ENCODE measurements at places on chromosomes 12 and 14.

DNA sequence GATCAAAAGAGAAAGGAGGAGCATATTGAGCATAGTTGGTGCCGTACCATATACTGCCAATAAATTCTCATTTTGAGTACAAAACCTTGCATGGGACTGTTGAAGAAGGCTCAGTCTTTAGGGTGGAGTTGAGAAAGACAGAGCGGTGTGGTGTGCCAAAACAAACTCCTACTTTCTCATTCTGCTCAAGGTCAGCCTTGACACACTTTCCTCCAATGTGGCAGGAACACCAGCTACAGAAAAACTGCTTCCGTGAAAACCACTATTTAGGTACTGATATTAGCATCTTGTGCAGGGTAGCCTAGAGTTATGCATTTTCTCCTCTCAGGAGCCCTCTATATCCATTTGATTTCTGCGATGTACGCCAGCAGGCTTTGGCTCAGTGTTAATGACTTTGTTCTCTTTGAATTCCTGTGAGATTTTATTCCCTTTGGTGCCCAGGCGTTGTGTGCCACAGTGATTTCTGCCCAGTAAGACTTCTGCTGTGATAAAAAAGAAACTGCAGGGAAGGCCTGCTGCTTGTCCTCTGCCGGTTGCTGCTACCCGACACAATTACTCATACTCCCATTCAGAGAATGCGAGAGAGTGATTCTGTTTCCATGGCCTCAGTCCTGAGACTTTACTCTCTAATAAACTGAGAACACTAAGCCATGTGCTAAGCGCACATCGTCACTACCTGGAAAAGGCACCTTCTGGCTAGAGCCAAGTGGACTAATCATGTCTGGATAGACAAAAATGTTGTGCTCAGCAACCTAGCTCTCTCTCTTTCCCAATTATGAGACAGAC is 88.3 kb upstream of the MDM1 start:
- no peak for DNase-seq

DNA sequence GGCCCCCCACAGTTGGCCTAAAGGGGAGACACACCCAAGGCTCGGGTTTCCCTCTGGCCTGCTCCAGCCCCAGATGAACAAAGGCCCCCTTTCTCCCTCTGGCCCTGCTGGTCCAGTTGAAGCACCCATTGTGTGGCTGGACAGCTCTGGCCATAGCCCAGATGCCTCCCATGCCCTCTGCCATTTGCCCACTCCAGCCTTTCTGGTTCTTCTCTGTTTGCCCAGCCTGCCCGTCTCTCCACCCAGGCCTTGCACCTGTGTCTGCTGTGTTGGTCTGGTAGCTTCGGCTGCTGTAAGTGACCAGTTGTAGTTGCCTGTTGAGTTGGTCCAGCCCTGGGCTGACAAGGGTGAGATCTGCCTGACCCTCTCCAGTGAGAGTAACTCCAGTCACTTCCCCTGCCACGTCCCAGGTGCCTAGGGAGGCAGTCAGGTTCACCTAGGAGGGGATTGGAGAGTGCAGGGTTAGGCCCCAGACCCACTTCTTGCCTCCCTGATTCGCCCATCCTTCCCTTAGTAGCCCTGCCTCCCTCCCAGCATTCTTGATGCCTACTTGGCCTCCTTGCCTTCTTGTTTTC is 3.0 kb downstream of the B4GALNT1 start:
- DNase-seq: no peak

- DNase-seq: peak; percentile 75
These were observed 406 bp downstream of the TMEM263 start for GRCh38 chr12:106956048-106956578.

- no peak for DNase-seq
These were observed 120.2 kb upstream of the RAP1B start for GRCh38 chr12:68490476-68490875.

All from EL (cell line).